HL-60 (cell line): ENCODE measurements at places on chromosomes 11 and 22.

- DNase-seq: no peak
Measured at GRCh38 chr11:14015711-14016110, 53.2 kb downstream of the SPON1 start.

DNA sequence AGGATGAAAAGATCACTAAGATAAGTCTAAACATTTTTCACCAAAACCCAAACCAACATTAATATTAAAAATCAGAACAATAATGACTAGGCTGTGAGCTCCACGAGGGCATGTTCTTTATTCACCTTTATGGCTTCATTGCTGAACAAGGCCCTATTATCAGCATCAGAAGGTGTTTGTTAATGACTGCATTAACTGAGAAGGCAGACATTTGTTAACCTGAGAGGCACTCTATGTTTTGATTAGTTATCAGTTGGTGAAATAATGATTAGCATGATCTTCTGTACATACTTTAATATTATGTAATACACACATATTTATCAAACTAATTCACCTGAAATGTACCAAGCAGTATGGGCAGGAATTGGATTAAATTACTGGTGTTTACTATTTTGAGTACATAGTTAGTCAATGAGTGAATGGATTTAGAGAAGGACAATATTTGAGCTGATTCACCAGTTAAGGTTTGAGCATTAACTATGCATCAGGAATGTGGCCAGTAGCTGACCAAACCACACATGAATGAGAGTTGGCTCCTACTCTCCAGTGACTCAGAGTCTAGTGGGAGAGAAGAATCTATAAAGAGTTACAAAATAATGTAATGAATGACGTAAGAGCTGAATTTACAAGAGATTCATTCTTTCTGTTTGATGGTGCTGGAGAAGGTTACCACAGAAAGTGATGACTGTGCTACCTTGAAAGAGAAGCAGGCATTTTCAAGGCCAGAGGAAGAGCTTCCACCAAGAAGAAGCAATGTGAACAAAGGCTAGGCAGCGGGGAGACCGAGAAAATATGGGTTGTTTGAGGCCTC, 6.7 kb downstream of the IL18 start:
- peak; percentile 21 for DNase-seq

DNA sequence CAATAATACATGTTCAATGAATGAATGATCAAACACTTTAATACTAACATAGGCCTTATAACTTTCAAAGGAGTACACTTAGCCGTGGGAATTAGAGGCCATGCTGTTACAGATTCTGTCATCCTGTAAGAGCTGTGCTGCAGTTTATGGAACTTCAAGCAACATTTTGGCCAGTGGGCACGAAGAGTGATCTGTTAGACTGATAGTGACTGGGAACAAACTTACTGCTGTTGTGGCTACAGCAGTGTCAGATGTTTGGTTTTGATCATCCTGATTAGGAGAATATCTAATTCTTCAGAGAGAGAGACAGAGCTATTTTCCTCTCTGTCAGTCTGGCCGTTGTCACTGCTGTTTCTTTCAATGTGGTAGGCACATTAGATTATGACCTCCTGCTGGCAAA, 348.9 kb downstream of the NELL1 start:
- DNase-seq: no peak

DNA sequence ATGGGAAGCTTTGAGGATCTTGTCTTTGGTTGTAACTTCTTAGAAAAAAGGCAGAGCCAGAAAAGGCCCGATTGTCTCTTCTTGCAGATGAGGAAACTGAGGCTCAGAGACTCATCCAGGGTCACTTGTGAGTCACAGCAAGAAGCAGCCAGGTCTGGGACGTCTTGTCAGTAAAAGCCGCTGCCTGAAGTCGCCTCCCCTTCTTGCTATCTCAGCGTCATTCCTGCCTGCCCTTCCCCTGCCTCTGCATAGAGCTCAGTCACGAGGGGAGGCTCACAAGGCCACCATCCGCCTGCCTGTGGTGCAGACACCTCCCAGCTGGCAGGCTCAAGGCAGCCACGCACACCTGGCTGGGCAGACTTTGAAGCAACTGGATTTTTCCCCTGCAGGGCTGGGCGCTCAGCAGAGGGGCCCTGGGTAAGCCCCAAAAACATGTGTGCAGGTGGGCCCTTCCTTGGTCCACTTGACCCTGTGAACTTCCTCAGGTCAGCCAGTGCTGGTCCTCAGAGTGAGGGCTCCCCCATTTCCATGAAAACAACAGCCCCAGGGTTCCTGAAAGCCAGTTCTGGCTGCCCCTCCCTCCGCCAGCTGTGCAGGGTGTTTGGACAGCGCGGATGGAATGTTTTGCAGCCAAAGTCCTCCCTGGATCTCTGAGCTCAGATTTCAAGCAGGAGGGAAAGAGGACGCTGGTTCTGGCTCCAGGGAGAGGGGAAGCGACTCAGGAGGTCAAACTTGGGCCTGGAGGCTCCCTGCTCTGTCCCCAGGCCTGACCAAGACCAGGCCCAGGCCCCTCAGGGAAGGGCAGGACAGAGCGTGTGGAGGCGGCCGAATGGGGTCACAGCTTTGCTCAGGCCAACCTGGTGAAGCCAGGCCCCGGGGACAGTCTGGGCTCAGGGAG, 6.0 kb upstream of the RAB3IL1 start:
- no peak for DNase-seq

- DNase-seq: no peak
Measured at GRCh38 chr11:73173755-73174494, 31.8 kb upstream of the FCHSD2 start.

GRCh38 chr11:45885274-45885920, at the start of gene MAPK8IP1:
MAPK8IP1 (plus strand) TSS chr11:45885651; CDS start chr11:45885821, 170 bp downstream.
- DNase-seq: peak; percentile 23

- DNase-seq: no peak
Measured at GRCh38 chr11:8083871-8084281, 2.9 kb downstream of the TUB start.

DNA sequence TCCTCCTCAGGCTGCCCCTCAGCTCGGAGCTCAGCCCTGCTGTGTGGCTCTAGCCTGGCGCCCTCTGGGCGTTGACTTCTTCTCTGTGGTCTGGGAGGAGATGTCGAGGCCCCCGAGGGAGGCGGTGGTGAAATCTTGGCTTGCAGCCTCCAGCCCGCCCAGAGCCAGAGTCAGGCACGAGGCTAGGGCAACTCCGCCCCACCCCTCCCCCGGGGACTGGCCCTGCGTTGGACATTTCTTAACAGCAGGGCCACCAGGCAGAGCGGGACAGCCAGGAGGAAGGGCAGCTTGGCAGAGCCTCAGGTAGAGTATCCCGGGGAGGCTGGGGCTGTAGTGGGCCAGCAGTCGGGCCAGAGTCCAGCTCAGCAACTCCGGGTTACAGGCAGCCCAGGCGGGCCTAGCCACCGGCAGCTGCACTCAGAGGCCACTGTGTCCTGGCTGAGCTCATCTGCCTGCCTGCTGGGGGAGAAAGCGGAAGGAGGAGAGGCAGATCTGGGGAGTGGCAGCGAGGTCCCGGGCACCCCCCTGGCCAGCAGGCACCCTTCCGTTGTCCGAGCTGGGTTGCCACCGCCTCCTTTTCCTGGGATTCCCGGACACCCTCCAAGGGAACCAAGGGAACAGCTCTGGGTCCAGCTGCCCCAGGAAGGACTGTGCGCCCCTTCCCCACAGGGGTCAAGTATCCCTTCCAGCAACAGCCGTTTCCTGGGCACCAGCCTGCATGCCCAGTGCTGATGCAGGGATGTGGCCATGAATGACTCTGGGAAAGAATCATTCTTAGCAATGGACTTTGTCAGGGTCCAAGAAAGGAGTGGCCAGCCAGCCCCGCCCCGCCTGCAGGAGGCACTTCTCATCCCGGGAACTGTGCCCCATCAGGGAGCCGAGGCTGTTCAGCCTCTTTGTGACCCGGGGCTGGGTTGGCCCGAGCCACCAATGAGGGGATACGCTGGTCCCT, at the start of gene ALDH3B1:
TSS of gene ALDH3B1 (plus strand) at position 238 of the 952 bp plus-strand sequence. CDS start 4,971 bp downstream, outside the sequence.
- peak; percentile 99 for DNase-seq

- no peak for DNase-seq
Measured at GRCh38 chr11:20116825-20117224, 43.5 kb downstream of the DBX1 start.

GRCh38 chr22:37381489-37381888, 45.8 kb downstream of the ELFN2 start:
- no peak for DNase-seq

DNA sequence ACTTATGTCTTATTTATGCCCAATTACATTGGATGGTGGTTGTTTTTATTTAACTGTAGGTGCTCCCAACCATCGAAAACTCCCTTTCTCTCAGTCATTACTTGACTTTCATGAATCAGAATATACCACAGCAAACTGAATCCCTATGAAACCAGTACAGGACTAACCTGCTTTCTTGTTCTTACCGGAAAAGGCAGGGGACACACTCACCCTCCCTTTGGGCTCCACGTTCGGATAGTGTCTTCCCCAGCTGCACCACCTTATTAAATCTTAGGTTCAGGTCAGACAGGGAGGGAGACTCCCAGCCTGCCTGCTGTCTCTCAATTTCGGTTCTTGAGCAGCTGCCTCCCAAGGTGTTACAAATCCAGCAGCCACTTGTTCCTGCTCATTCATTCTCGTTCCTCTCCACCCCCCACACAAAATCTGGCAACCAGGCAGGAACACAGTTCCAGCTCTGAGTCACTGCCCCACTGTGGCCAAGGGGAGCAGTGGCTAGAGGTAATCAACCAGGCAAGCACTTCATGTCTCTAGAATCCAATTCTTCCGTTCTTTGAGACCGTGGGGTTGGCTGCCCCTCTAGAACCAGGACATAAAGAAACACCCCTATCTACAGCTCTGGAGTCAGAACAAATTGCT, 133.0 kb downstream of the PLEKHA7 start:
- DNase-seq: no peak

GRCh38 chr11:3010004-3010403, 17.9 kb upstream of the NAP1L4 start:
- DNase-seq: no peak

GRCh38 chr11:118597556-118597955, 9.9 kb upstream of the PHLDB1 start:
- no peak for DNase-seq

DNA sequence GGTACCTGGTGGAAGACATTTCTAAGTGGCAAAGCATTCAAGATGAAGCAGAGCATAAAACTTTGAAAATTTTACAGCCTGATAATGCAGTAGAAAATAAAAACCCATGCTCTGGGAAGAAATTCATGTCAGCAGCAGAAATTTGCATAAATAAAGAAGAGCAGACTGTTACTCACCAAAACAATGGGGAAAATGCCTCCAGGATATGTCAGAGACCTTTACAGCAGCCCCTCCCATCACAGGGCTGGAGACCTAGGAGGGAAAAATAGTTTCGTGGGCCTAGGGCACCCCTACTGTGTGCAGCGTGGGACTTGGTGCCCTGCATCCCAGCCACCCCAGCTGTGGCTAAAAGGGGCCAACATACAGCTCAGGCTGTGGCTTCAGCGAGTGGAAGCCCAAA, 5.4 kb upstream of the DKK3 start:
- DNase-seq: no peak

DNA sequence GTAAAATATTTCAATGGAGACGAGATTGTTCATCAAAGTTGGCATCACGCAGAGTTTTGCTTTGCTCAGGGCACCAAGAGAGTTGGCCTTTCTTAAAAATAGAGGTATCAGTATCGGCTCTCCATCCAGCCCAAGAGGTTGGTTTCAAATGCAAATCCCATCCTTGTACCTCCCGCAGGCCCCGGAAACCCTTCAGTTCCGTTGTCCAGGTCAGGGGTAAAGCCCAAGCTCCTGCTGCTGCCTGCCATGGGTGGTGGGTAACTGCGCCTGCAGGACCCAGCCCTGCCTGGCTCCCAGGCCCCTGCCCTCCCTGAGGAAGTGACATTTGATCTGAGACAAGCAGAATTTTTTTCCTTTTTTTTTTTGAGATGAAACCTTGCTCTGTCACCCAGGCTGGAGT, 49.3 kb upstream of the RTL6 start:
- DNase-seq: no peak

- no peak for DNase-seq
Measured at GRCh38 chr11:27718863-27719545, 18.7 kb upstream of the BDNF start.

DNA sequence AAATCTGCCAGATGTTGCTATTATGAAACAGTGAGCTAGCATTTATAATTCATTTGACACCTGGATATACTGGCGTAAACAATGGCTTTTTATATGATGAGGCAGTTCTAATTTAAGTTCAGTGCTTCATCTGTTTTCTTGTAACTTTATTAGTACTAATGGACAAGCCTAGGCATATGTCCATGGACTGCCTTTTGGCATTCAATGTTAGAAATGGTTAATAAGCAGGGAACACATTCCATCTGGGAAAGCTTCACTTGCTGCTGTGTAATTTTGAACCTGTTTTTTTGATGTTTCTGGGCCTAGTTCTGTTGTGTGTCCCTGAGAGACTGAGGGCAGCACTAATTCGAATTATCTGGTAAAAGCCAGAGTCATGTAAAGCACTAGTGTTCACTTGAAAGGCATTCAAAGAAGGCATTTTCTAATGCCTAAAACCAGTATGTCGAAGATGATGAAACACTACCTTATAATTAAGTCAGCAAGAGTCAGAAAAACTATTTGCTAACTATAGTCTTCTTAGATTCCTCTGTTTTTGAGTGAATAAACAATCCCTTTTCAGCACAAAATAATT, 138.5 kb downstream of the SWAP70 start:
- no peak for DNase-seq

DNA sequence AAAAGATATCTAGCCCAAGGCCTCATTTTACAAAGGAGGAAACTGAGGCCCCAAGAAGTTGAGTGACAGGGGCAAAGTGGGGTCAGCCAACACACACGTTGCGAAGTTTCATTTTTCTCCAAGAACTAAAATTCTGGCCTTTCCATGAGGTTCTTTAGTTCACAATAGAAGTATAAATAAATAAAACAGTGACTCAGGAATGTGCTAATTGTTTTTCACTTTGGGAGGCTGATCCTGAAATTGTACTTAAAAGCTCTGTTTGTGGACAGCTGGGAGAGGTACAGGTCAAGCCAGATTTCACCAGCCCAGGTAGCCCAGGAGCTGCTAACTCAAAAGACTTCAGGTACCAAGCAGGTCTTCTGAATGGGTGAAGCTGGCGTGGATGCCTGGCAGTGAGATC, 105.2 kb downstream of the TRAF6 start:
- no peak for DNase-seq

GRCh38 chr11:71452199-71453036, 585 bp upstream of the NADSYN1 start:
- peak; percentile 90 for DNase-seq

GRCh38 chr11:1921574-1922141, 2.2 kb downstream of the TNNT3 start:
- no peak for DNase-seq

DNA sequence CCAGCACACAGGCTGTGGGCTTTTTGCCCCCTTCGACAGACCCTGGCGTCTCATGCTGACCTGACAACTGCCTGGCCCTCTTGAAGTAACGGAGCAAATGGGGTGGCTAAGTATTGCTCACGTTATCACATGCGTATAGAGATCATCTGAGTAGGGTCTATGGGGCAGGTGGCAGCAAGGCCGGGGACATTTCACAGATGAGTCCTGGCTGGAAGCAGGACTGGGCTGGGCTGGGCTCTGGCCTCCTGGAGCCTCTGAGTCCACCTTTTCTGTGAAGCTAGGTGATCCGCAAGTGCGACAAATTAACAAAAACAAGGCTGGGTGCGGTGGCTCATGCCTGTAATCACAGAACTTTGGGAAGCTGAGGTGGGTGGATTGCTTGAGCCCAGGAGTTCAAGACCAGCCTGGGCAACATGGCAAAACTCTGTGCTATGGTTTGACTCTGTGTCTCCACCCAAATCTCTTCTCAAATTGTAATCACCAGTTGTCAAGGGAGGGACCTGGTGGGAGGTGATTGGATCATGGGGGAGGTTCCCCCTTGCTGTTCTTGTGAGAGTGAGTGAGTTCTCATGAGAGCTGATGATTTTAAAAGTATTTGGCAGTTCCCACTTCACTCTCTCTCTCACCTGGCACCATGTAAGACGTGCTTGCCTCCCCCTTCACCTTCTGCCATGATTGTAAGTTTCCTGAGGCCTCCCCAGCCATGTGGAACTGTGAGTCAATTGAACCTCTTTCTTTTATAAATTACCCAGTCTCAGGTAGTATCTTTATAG, 122.0 kb downstream of the MPPED1 start:
- DNase-seq: no peak
